Trophoblast cell (in vitro differentiated cells and primary cell): ENCODE measurements at places on chromosomes 6 and 20.

DNA sequence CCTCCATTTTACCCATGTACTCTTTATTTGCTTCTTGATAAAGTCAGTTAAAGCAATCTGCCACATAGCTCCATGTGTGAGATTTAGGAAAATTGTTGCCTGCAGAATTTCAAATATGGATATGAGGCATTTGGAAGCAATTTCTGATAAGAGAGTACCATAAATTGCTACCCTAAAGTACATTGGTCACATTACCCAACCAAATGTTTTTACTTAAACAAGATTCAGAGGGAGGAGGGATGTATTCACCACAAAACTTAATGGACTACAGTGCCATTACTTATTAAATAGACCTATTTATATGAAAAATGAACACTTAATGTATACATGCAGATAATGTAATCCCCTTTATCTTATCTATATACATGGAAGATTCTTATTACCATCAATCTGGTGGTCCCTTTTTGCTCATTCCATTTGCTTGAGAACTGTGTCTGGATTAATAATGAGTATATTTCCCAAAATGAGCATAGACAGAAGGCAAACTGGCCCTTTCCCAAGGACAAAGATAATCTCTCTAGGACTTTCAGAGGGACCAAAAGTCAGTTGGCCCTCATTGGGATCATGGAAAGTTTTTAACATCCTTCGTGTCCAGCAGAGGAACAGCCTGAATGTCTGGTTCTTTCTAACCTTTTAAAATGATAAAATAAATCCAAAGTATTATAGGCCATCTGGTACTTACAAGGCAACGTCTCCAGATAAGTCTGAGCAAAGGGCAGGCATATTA lies 526.4 kb downstream of the CBLN4 start:
- no peak for DNase-seq

DNA sequence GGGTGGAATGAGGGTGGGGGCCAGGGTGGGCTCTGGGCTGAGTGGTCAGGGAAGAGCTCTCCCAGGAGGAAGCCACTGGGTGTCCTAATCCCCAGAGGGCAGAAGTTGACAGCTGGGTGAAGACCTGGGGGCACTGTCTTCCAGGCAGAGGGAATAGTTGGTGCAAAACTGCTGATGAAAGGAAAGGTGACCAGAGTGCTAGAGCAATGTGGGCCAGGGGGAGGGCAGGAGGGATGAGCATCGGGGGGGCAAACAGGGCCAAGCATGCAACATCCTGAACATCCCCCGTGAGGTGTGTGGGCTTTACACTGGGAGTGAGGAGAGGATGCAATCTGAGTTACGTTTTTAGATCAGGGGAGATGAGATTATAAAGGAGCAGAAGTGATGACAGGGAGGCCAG lies 97.8 kb downstream of the NOL4L start:
- DNase-seq, result no peak

GRCh38 chr6:38774929-38775707 lies 60.0 kb downstream of the DNAH8 start:
- DNase-seq, result no peak

DNA sequence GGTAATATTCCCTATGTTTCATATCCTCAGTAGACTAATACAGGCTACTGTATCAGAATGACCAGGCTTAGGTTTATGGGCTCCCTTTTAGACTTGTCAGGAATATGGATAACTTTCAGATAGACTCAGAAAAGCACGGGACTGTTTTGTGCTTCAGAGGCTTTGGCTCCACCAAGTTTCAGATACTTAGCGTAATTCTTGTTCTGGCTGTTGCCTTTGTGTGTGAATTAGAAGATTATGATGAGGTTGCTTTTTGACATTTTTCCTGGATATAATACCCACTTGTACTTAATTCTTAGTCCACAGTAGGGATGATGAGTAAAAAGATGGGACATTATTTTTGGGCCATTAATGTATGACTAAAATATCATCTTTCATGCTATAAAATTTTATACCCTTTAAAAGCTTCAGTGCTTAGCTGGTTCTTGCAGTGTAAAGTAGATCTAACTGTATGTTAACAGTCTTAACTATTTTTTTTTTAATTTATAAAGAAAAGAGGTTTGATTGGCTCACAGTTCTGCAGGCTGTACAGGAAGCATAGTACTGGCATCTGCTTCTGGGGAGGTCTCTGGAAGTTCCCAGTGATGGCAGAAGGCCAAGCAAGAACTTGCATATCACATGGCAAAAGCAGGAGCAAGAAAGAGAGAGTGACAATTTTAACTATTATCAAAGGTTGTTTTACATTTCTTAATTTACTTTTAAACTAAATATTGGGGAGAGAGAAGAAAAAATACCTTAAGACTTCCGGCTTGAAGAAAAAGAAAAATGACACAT lies 120.7 kb downstream of the ZFAND3 start:
- no peak for DNase-seq

DNA sequence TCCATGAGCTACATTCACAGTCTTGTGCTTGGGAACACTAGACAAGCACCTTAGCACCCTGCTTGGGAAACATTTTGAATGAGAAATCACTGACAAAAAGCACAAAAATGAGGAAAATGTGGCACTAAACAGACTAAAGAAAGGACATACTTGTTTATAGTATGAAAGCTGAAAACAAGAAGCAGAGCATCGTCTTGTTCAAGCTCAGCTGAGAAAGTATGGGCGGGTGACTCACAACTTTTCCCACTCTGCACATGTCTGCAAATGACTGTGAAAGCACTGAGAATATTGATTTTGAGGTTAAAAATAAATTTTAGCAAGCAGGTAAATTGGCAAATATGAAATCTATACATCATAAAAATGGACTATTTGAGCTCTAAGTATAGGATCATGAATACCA lies 725.3 kb downstream of the COL12A1 start:
- DNase-seq, result no peak

DNA sequence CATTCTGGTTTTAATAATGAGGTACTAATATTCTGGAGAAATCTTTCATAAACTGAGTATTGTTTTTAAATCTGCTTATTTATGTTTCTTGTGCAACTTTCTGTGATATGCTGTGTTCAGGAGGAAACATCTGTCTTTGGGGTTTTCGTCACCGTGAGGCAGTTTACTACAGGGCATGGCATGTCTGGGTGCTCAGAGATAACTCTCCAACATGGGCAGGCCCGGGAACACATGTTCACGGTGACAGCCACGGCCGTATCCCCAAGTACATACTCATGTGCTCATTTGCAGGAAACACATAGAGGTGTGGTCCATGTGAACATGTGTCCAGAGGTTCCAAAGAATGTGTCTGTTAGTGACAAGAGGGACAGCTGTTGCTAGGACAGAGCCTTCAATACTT lies 62.1 kb upstream of the CNKSR3 start:
- DNase-seq, result no peak

DNA sequence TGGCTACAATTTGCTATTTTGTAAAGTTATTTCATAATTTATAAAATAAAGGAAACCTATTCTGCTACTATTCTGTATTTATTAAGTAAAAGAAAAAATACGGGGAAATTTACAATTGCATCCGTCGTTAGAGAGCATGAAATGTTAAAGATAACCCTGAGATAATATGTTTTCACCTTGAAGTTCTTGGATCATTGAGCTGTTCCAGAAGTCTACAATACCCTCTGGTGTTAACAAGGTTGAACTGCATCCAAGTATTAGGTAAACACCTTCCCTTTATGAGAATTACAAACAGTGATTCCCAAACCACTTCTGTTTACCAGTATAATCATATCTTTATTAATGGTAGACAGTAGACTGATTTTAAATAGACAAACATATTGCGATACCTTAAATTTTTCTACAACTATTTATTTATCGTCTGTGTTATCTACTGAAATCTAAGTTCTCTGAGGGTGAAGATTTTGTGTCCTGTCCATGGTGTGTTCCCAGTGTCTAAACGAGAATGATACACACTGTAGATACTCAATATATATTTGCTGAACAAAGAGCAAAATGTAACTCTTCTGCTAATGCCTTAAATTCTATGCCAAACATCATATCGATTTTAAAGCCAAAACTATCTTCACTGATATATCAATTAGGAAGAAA lies 28.2 kb downstream of the TBC1D32 start:
- DNase-seq, result peak; percentile 1

GRCh38 chr20:22449188-22449973 lies 135.0 kb downstream of the FOXA2 start:
- DNase-seq, result no peak

DNA sequence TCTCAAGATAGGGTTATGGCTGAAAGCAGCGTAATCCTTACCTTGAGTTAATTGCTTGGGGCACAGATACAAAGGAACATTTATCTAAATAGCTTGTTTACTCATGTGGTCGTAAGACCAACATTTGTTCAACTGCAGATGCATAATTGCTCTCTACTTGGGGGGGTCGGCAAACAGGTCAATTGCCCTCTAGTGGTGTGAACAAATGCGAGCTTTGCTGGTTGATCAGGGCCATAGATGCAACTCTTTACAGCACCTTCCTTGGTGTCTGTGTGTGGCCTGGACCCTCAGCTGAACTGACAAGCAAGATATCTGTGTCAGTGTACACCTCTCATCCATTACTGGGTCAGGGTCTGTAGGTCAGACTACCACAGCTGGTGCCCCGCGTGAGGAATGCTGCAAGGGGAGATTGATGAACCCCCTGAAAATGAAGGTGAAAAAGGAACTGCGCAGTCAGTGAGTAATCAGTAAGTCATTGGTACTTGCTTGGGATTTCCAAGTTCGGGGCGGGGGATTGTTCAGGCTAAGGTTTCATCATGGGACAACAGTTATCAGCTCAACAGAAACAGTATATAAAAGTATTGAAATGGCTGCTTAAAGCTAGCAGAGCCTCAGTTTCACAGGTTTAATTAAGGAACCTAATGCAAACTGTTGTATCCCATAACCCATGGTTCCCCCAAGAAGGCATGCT lies 24.0 kb downstream of the HLA-DPA1 start:
- DNase-seq, result no peak

- DNase-seq, result peak; percentile 61
Measured at GRCh38 chr20:59078231-59078630, 35.6 kb upstream of the PRELID3B start.

DNA sequence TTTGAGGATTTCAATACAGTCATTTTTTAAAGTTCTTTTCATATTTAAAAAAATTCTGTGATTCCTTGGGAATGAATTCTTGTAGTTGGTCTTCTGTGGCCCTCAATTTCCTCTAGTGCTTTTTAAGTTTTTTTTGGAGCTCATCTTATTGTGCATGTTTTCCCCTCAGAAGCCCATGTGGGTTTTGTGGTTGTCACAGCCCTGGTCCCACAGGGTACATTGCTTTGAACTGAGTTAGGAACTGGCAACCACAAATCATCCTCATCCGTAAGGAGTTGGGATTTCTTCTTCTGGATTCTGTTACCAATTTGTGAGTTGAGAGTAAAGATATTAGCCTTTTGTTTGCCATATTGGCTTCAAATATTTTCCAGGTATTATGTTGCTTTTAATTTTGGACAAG lies 89.9 kb downstream of the AKAP7 start:
- no peak for DNase-seq

DNA sequence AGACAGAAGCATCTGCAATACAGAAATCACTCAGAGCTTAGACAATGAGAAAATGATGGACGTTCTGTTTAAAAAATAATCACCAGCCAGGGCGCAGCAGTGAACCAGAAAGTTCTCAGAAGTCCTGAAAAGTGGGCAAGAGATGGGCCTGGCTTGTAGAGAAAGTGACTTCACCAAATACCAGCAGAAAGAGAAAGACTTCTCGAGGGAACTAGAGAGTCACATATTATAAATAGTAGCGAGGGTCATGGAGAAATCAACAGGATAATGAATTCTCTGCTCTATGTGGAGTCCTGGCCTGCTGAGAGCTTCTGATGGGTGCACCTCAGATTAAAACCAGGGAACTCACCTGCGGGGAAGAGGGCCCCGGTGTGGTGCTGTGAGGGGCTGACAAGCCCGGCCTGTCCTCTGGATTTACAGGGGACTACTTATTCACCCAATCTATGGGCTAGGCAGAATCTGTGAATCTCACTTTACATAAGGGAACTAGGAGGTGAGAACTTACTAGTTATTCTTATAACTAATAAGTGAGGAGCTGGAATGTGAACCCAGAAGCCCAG lies 5.6 kb upstream of the RAMACL start:
- DNase-seq, result no peak

- no peak for DNase-seq
Measured at GRCh38 chr6:141728330-141728729, 404.4 kb upstream of the GJE1 start.

GRCh38 chr6:35248300-35248699 lies 11.2 kb upstream of the ZNF76 start:
- no peak for DNase-seq

DNA sequence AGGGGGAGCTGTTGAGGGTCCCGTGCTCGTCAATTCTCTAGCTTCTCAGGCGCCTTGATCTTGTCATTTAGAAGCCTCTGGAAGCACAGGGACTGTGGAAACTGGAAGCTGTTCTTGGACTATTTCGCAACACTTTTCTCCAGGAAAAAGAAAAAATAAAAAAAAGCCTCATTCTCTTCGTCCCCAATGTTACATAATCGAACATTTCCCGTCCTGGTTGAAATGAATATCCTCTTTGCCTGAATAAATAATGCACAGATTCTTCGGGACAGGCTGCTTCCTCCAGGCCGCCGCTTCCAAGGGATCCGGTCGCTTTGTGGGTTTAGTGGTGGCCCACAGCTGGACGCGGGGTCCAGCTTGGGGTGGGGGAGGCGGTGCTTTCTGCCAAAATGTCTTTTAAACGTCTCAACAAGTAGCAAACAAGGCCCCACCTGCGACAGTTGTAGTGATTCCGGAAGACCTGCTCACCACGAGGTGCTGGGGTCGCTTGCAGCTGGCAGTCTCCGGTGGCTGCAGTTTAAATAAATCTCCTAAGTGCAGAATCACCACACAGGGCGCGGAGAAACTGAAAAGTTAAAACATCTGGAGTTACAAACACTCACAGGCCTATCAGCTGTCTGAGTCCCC lies 125.9 kb upstream of the ESR1 start:
- no peak for DNase-seq

- DNase-seq, result no peak
Measured at GRCh38 chr6:134683783-134684422, 266.0 kb downstream of the ALDH8A1 start.

GRCh38 chr6:22600059-22600458 lies 30.7 kb downstream of the HDGFL1 start:
- DNase-seq, result no peak

- no peak for DNase-seq
Measured at GRCh38 chr20:10342152-10342551, 91.9 kb downstream of the MKKS start.

DNA sequence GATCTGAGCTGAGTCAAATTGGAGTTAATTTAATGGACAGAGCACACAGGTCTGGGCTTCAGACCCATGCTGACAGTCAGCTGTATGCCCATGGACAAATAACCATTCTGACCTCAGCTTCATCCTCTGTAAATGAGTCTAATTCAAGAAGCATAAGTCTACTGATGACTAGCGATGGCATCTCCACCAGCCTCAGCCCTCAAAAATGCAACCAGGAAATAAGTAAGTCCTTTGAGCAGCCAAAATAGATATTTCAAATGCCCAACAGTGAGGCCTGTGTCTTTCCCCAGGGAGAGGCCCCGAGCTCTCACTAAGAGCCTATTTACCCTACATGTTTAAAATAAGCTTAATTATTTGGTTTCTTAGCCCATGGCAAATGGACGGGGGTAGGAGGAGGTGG lies 114.2 kb upstream of the MTHFD1L start:
- DNase-seq, result no peak
